Fibroblast of the conjunctiva (primary cell): ENCODE measurements at places on chromosomes 4 and X.
A peak's percentile ranks its signal among the peaks of the same experiment; 100 is the strongest.

GRCh38 chrX:55709735-55710134 lies 7.8 kb upstream of the RRAGB start:
- no peak for DNase-seq

DNA sequence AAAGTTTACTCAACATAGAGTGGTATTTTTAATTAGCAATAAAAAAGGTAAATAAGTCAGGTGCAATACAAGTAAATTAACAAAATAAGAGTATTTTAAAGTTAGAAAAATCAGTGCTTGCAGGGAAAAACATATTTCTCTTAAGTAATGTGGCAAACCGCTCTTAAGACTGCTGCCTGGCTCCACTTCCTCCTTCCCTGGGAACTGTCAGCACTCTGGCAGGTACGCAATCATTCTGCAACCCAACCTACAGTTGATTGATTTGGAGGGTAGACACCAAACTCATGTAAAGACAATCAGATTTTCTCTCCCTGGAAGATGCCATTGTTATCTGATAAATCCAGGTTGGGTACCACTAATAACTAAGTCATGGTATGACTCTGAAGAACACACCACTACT lies 63.9 kb downstream of the PPP3CA start:
- DNase-seq, result no peak

GRCh38 chr4:3135155-3136011 lies 60.9 kb downstream of the HTT start:
- no peak for DNase-seq

DNA sequence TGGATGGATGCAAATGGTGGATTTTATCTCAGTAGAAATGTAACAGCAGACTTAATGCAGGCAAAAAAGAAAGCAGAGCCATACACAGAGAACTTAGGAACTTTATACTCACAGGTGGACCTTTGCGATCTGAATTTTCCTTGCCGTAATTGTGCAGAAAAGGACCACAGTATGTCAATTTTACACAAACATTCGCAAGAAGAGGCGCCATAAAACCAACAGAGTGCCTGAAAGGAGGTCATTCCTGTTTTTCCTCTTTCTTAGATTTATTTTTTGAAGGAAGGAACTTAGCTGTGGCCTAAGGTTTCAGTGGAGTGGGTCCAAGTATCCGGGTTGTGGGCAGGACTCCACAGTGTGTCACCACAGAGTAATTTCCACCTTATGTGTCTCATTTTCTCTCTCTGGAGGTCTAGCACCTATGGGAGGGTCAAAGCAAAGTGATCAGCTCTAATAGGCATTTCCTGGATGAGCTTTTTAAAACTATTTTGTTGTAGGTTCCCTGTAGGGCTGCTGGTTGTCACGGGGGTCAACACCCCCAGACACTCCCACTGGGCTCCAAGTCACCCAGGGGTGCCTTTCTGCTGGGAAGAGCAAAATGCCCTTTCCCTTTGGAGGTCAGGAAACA lies 24.7 kb upstream of the PBDC1 start:
- DNase-seq, result peak; percentile 3

DNA sequence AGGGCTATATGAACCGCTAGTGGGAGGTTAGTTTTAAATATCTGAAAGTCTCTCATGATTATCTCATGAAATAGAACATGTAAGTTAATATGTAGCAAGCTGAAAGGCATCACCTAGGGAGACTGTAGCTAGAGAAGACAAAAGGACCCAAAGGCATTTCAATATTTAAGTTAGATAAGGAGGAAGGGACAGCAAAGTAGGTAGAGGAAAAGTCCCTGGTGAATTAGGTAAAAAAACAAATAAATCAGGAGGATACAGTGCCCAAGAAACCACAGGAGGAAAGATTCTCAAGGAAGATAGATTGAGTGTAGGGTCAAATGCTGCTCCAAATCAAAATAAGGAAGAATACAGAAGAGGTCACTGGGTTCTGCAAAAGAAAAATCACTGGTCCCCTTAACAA lies 175.5 kb downstream of the GASK1B start:
- no peak for DNase-seq

GRCh38 chr4:131091896-131092295 lies 1995.9 kb downstream of the C4orf33 start:
- peak; percentile 28 for DNase-seq

- DNase-seq, result no peak
These were observed 24.1 kb upstream of the ZDHHC15 start for GRCh38 chrX:75546724-75547511.

DNA sequence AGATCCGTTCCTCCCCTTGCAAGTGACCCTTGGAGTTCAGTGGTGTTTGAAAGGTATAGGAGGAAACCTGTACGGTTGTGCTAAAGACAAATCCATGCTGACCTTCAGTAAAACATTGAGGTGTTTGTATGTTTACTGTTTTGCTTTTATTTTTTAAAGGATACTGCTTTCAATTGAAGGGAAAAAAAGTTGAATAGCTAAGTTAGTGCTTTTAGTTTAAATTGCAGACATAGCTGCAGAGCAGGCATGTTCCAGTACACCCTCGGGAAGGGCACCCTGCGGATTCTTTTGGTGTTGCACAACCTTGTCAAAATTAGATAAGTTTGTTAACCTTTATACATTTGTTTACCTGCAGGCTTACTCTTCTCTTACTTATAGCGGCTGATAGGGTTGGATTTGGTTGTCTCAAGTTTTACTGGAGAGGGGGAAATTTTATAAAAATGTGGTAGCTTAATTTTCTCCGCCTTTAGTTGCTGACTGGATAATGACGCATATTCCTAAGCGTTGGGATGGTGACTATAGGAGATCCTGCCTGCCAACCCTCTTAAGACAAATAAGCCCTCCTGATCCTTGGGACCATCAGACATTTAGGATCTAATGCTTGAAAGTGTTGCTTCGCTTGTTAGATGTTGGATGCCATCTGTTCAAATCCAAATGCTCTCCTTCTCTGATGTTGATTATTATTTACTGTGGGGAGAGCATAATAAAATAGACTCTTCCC lies 2.0 kb downstream of the RAPGEF2 start:
- DNase-seq, result no peak

- DNase-seq, result no peak
These were observed 255.7 kb upstream of the AR start for GRCh38 chrX:67288156-67288555.

DNA sequence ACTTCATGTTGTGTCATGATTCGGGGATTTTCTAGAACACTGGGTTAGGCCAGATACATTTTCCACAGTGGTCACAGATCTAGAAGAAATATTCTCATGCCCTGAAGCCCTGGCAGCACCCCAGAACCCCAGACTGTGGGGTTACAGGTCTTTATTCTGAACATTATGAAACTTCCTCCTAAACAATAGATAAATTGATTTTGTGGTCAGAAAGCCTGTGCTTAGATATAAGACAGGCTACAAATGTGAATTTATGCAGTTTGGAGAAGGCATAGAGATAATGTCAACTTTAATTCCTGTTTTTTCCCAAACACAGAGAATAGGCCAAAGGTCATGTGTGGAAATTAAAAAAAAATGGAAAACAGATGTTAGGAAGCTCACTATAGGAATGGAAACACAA lies 492.9 kb downstream of the SPRY1 start:
- DNase-seq, result no peak

- DNase-seq, result peak; percentile 85
These were observed 133.8 kb downstream of the AFF1 start for GRCh38 chr4:87068583-87069021.

GRCh38 chrX:10759141-10759799 lies 138.9 kb upstream of the MID1 start:
- no peak for DNase-seq

GRCh38 chrX:9597361-9598035 lies 132.6 kb downstream of the TBL1X start:
- no peak for DNase-seq

GRCh38 chr4:151857368-151857767 lies 96.6 kb upstream of the GATB start:
- DNase-seq, result no peak

- DNase-seq, result no peak
These were observed 89.4 kb upstream of the TRIM2 start for GRCh38 chr4:153114771-153115321.

DNA sequence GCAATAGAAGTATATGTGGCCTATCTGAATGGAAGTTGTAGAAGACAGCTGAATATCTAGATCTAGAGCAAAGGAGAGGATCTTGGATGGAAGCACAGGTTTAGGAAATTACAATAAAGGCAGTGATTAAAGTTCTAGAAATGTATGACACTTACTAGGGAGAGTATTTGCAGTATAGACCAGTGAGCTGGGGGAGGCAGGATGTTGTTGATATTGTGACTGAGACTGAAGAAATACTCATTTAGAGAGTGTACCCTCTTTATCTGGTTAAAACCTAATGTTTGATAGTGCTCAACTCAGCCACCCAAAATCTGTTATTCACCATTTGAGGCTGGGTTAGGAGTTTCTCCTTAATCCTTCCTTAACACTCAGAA lies 439.5 kb downstream of the GRXCR1 start:
- no peak for DNase-seq

- no peak for DNase-seq
These were observed 331.5 kb downstream of the PRDM5 start for GRCh38 chr4:120591038-120591437.

- no peak for DNase-seq
These were observed 22.0 kb downstream of the RUFY3 start for GRCh38 chr4:70743731-70744130.

- DNase-seq, result no peak
These were observed 365.5 kb downstream of the PCDH7 start for GRCh38 chr4:31085689-31086088.

GRCh38 chrX:149853925-149854324 lies 27.1 kb upstream of the MAGEA8 start:
- DNase-seq, result no peak
